Adrenal gland (tissue), 19 donors: ENCODE measurements at places on chromosomes 16 and 17. TPM values are rescaled to one million over a fixed set of nuclear protein-coding genes. Genes with fewer than 3 reads are reported as not detected.
A peak's percentile ranks its signal among the peaks of the same experiment; 100 is the strongest.

The KRT20 gene
- not detected for total RNA-seq

The SLC16A11 gene
- 1.1 TPM for total RNA-seq

DNA sequence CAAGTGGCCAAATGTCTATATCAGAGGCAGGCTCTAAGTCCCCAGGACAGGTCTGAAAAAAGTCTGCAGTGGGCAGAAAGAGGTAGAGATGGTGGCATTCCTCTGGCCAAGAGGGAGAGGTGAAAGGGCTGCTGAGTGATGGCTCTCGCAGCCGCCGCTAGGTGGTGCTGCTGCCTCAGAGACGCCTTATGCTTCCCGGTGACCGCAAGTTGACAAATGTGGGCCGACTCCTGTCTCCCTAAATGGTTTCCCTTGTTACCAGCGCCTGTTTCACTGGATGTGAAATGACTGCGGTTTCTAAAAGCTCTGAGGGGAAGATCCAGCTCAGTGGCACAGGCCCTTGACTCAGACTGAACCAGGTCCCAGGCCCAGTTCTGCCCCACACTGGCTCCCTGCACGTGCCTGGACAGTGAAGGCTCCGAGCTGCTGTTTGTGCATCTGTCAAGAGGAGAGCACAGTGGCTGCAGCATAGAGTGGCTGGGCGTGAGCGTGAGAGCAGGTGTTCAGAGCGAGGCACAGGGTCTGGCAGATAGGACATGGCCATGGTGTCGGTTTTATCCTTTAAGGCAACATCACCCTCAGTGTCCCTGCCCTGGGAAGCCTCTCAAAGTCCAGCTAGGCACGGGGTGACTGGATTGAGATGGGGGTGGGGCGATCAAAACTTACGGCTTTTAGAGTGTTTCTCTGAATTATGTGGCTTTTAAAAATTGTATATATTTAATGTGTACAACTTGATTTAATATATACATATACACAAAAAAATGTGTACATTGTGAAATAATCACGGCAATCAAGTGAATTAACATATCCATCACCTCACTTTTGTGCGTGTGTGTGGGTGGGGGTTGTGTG, 19.9 kb downstream of the CLEC16A start:
- DNase-seq: peak; percentile 81

- DNase-seq: peak; percentile 93
Measured at GRCh38 chr17:48023400-48024148, 14.0 kb downstream of the COPZ2 start.

GRCh38 chr17:5032865-5033264, 2.4 kb downstream of the SLC52A1 start:
- DNase-seq: no peak

GRCh38 chr17:43679911-43680310, 18.2 kb upstream of the MEOX1 start:
- peak; percentile 89 for DNase-seq

GRCh38 chr17:60769327-60769726, 91.7 kb downstream of the BCAS3 start:
- DNase-seq: no peak

DNA sequence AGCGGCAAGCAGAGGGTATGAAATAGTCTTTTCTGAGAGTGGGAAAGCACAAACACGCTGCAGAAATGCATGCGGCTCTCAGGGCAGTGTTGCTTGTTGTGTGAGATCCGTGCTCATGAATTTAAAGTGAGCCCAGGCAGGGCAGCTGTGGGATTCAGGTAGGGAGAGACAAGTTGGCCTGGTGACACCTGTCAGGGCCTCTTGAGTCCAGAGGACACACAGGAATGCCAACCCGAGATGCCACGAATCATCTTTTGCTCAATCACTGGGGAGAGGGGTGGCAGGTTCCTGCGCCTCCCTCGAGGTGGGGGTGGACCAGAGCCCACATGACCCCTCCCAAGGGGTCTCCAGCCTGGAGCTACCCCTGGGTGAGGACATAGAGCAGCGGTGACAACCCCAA, 211.9 kb downstream of the GSG1L start:
- no peak for DNase-seq

GRCh38 chr17:17931159-17931558, 41.0 kb downstream of the TOM1L2 start:
- DNase-seq: no peak

DNA sequence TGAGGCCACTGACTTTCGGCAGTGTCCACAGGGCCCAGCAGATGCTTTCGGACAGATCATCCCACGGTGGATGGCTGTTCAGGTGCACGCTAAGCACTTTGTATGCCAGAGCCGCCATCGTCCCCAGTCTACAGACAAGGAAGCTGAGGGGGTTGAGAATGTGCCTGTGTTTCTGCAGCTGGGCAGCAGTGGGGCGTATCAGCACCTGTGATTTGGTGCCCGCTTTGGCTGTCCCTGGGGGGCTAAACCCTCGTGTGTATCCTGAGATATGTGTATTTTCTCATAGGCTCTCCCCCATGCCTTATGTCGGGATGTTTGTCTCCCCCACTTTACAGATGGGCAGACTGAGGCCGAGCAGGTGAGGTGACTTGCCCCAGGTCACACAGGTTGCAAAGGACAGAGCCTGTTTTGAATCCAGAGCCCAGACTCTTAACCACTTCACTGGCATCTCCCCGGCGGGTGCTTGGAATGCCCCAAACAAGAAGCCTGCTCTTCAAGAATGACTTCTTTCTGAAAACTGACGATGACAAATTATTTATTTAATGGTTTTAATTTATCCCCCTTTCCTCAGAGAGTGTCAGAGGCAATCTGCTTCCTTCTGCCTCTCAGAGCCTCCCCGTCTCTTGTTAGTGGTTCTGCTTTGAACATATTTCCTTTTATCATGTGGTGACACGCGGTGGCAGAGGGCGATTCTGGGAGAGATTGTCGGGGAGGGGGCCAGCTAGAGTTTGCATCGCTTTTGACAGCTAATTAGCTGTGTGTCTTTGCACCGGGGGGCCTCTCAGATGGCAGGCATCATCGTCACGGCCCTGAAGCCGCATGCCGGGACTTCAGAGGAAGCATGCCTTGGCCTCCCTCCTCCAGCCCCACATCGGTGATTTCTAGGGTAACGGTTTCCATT, 149.6 kb upstream of the CIBAR2 start:
- no peak for DNase-seq
